ENCODE measurements at places on chromosomes 6 and 20. TPM values are rescaled to one million over a fixed set of nuclear protein-coding genes. Genes with fewer than 3 reads are reported as not detected.

- DNase-seq = peak; percentile 27
These were observed 218.2 kb downstream of the BMP7 start for GRCh38 chr20:57048027-57048869.

DNA sequence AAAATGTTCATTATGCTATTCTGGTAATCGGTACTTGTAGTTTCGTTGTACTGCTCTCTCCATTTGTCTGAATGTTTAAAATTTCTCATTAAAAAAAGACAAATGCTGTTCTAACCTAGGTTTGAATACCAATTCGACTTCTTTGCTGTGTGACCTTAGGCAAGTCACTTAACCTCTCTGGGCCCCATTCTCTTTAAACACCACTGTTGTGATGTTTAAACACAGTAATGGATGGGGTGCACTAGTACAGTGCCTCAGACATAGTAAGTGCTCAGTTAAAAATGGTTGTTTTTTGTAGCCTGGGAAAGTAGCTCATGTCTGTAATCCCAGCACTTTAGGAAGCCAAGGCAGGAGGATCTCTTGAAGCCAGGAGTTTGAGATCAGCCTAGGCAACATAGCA lies 138.5 kb downstream of the MRPL14 start:
- DNase-seq = no peak

DNA sequence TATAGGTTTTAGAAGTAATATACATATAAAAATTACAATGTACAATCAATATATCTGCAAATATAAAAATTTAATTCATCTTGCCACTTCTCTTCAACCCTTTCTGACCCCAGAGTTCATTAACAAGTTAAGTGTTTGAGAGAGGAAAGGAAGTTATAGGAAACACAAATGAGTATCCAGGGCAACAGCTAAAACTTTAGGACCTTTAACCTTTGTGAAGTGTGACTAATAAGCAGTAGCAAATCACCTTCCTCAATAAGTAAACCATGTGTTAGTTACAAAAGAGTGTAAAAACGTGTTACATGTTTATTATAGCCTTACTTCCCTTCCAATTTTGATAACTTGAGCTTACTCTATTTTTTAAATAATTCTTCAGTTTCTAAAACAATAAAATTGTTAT lies 73.4 kb upstream of the SIM1 start:
- DNase-seq = no peak

GRCh38 chr20:57108742-57109570 lies 157.5 kb downstream of the BMP7 start:
- DNase-seq = peak; percentile 51

Gene TRIM10
- polyA plus RNA-seq = 0.62 TPM

DNA sequence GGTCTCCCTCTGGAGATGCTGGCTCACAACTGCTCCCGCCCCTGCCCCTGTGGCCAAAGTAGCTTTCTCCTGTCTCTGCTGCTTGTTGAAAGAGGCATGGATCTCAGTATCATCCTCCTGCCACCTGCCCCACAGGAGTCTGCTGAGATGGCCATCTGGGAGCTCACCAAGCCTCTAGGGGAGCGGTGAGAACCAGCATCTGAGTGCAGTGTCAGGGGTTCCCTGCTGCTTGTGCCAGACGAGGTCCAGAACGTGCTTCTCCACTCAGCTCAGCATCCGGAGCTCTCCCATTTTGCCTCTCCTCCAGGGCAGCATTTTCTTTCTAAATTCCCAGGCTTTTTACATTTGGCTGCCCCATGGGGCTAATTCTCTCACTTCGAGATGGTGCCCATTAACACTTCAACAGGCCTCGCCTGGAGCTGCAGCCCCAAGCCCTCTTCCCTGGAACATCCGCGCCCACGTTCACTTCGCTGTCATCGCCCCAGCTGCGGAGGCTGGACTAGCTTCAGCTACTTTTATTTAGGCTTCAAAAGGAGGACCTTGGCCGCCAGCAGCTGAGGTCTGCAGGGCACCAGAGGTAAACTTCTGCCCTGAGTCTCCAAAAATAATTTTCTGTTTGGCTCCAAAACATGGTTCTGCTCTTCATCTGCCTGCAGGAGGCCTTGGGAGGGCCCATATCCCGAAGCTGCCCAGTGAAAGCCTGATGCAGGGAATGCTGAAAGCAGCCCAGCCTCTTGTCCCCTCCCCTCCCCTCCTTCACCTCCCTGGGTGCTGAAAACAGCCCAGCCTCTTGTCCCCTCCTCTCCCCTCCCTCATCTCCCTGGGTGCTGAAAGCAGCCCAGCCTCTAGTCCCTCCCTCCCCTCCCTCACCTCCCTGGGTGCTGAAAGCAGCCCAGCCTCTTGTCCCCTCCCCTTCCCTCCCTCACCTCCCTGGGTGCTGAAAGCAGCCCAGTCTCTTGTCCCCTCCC lies 25.2 kb upstream of the MLN start:
- DNase-seq = no peak

Gene ANKRD66
- polyA plus RNA-seq = 0.72 TPM

DNA sequence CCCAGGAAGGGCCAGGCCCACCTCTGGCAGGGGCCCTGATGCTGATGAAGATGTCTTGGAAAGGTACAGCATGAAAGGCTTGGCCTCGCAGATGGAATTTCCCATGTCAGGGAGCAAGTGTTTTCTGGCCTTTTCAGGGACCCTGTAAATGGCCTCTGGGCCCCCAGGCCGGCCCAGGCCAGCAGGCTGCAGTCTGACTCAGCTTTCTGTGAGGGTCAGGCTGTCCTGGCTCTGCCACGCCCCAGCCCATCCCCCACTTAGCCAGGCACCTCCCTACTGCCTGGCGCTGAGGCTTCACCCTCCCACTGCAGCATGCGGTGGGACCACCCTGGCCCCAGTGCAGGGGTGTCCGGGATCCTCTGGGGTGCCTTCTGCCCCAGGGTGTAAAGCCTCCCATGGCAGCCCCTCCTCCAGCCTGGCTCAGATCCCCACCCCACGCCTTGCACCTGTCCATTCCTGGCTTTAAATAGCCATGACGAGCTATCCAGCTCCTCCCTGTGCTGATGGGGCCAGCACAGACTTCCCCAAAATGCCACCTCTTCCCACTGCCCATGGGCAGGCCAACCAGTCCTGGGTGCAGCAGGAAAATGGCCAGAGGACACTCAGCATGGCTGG lies 35.6 kb upstream of the GATA5 start:
- peak; percentile 55 for DNase-seq

GRCh38 chr6:89690944-89691324 lies 52.4 kb upstream of the LYRM2 start:
- no peak for DNase-seq

DNA sequence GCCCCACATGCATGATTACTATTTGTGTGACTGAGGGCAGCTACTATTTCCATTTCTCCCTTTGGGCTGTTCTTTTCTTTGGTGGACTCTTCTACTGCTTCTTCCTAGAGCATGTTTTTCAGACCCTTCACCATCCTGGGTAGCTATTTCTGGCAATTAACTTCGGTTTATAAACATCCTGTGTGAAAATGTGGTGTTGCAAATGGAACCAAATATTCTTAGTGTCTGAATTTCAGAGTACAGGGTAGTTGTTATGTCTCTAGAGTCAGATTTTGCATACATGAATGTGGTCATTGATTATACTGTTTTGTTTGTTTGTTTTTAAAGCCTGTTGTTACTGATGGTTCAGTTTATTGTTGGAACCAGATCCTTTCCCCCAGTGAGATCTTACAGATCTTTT lies 49.7 kb downstream of the PROKR2 start:
- no peak for DNase-seq

- no peak for DNase-seq
These were observed 600.5 kb upstream of the EYS start for GRCh38 chr6:66307490-66307889.

Gene FAM83B
- polyA plus RNA-seq = not detected

DNA sequence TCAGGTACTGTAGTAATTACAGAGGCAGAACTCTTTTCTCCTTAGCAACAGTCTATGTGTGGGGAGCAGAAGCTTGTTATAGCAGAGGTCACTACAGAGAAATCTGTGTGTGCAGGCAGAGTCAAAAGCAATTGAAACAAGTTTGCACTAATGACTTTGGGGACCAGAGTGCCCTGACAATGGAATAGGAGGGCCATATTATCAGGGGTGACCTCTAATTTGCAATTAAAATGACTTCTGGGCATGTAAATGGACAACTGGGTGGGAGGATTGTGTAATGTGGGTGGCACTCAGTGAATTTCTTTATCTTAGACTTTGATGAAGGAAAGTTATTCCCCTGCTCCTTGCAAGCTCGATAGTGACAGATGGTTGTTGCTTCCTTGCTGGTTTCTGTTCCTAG lies 127.2 kb downstream of the PLCB4 start:
- DNase-seq = no peak
